NCI-H82 (cell line): ENCODE measurements at places on chromosomes 4 and X.
A peak's percentile ranks its signal among the peaks of the same experiment; 100 is the strongest.

DNA sequence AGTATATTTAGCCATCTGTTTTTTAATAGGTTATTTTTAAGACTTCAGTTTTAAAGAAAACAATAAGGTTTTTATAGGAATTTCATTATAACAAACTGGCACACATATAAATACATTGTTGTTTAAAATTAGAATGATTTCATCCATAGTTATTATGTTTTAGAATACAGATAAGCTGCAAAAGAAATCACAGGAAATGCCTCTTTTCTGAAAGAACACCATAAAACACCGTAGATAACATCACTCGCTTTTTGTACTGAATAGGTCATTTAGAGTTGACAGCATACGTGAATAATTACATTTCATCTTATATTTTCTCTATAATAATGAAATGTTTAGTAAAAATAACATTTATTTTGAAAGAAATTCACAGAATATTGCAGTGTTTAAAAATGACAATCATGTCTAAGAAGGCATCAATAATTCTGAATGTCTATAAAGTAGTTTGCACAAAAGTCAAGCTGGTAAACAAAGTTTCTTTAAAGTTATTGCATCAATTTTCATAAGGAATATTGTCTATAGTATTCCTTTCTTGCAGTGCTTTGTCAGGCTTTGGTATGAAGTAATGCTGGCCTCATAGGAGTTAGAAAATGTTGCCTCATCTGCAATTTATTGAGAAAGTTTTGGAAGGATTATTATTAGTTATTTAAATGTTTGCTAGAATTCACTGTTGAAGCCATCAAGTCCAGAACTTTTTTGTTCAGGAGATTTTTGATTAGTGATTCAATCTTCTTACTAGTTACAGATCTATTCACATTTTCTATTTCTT is 17.9 kb upstream of the VEGFC start:
- DNase-seq: no peak

- no peak for DNase-seq
Measured at GRCh38 chr4:169210504-169211118, 60.1 kb downstream of the SH3RF1 start.

DNA sequence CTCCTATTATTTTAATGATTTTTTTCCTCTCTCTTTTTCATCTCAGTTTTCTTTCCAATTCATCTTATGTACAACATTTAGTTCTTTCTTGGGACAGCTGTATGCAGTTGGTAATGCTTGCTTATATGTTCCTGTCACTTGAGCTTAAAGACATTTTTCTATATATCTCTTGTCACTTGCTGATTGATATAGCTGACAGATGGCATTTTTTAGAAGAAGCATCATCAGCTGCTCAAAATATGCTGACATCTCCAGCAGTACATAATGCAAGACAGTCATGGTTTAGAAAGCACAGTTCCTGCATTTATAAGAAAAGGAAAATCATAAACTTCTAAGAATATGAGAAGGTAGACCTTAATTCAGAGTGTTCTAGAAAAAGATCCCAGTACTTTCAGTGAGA is 56.5 kb downstream of the DCAF8L1 start:
- no peak for DNase-seq

DNA sequence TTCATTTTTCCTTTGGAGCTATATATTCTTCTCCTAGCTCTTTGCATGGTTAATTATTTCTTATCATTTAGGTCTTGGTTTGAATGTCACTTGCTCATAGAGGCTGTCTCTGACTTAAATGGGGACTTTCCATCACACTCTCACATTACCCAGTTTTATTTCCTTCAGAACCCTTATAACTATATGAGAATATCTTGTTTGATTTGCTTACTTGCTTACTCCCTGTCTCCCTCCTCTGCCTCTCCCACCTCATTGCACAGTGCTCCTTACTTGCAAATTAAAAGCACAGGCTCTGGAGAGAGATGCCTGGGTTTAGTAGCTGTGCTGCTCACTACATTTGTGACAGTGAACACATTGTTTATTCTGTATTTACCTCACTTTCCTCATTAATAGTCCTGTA is 174.6 kb downstream of the SOWAHB start:
- DNase-seq: no peak

GRCh38 chr4:37732526-37733186 is 46.5 kb upstream of the RELL1 start:
- no peak for DNase-seq

DNA sequence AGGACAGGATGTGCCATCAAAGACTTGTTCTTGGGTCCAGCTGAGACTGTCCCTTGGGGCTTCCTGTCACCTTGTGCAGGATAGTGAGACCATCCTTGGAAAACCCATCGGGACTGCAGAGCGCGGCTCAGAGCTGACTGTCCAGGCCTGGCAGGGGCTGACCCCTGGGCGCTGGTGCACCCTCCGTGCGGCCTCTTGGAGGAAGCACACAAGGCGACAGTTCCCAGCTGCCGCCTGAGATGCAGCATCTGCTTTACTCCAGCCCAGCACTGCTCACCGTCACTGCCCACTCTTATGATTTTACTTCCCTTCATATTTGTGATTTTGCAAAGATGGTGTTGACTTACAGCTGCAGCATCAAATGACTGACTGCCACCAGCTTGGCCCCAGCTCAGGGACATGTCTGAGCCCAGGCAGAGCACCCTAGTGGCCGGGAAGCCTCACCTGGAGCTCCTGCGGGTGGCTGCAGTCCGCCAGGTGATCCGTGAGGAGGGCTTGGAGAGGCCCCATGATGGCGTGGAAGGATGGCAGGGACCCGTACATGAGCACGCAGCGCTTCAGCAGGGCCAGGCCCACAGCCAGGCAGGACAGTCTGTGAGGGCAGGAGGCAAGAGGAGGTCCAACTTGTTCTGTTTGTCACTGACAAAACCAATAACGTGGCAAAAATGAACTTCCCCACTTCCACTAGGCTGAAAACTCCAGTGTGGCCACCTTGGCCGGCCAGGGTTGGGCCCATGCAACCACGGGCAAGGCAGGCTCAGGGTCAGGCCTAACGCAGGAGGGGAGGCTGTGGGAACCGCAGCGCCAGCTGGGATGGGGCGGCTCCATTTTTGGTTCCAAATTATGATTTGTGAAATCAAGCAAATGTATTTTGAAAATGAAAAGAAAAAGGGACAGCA is 21.8 kb downstream of the NOP14 start:
- DNase-seq: no peak

DNA sequence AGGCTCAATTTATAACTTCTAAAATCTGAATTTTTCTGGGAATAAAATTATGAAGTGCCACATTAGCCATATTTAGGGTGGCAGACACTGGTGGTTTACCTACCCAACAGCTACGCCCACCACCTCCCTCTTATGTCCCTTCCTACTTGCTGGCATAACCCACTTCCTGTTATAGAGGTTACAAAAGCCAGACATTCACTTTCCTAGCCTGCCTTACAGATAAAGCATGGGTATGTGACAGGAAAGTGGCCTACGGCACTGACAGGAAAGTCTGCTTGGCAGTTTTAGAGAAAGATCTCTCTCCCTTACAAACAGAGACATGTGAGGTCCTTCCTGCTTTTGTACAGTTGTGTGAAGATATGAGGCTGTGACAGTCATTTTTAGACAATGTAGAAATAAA is 12.4 kb downstream of the DDX53 start:
- no peak for DNase-seq

GRCh38 chrX:109848461-109849050 is 115.5 kb upstream of the ACSL4 start:
- DNase-seq: peak; percentile 98

- DNase-seq: no peak
Measured at GRCh38 chrX:2514131-2514530, 13.4 kb upstream of the DHRSX start.

- peak; percentile 73 for DNase-seq
Measured at GRCh38 chr4:54539500-54540029, 118.2 kb upstream of the KIT start.

DNA sequence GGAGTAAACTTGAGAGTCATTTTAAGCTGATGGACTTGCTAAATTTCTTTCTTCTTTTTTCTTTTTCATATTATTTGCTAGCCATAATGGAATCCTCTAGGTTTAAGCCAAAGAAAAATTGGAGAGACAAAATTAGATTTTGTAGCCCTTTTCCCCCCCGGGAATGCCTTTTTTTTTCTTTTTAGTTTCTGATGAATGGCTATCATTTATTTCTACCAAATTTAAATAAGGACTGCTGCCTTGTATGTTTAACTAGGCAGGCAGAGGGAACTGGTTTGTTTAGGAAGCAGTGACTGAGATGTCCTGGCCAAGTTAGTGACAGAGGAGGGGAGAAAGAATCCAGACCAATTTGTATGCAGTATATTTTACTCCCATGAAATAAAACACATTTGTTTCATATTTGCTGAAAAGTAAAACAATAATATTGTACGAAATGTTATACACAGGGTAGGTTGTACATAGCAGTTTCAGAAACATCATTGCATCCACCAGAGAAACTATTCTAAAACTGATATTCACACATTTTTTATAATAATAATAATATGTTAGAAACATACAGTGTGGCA is 5.7 kb downstream of the PITX2 start:
- no peak for DNase-seq

- DNase-seq: no peak
Measured at GRCh38 chr4:112453321-112453720, 62.7 kb downstream of the NEUROG2 start.

DNA sequence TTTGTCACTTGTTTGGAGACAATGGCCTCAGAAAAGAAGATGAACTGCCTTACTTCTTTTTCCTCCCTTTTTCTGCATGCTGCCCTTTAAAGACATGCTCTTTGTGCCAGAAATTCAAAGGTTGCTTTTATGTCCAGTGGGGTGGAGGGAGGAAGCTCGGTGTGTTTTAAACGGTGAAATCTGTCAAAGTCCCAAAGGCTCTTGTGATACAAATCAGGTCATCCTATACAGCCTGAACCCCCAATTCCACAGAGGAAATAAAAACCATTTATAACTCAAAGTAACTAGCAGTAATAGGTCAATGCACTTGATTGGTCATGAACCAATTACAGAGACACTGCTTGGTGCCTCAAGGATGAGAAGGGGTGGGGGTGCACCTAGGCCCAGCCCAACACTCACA is 339.3 kb upstream of the F9 start:
- no peak for DNase-seq

DNA sequence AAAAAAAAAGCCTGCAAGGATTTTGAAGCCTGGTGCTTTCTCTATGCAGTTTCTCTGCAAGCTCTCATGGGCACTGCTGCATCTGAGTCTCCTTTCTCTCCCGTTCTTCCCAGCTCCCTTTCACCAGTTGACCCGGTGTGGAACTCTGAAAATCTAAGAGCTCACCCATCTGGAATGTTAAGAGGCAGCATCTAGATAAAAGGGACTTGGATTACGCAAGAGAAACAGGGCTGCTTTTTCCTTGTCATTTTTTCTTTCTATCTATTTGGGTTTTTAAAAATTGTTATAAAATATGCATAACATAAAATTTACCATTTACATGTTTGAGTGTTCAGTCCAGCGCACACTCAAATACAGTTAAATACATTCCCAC is 95.2 kb upstream of the RPS6KA3 start:
- DNase-seq: no peak

GRCh38 chr4:169131556-169132208 is 121.6 kb upstream of the CBR4 start:
- no peak for DNase-seq

DNA sequence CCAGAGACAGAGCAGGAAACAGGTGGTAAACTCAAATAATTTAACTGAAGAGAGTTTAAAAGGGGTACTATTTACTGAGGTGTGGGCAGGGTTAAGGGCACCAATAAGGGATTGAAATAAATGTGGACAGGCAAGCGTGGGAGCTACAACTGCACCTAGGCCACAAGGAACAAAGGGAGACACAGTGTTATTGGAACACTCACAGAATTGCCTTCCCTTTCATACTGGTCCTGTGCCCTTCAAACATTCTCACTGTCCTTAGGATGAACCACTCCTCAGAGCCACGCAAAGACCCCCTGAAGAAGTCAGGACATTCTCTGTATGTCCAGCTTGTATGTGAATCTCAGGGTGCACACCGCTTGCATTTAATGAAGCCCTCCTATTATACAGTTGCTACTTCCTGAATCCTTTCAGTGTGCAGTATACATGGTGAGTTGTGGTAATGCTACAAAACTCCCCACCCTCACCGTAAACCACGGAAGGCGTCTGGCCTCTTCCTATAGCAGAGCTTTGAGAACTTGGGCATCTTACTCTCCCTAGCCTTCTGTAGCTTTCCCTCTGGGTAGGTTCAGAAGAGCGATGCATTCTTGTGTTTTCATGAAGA is 9.6 kb upstream of the MRPL1 start:
- DNase-seq: no peak

- DNase-seq: peak; percentile 49
Measured at GRCh38 chr4:56465599-56466295, 1.7 kb upstream of the SRP72 start.

DNA sequence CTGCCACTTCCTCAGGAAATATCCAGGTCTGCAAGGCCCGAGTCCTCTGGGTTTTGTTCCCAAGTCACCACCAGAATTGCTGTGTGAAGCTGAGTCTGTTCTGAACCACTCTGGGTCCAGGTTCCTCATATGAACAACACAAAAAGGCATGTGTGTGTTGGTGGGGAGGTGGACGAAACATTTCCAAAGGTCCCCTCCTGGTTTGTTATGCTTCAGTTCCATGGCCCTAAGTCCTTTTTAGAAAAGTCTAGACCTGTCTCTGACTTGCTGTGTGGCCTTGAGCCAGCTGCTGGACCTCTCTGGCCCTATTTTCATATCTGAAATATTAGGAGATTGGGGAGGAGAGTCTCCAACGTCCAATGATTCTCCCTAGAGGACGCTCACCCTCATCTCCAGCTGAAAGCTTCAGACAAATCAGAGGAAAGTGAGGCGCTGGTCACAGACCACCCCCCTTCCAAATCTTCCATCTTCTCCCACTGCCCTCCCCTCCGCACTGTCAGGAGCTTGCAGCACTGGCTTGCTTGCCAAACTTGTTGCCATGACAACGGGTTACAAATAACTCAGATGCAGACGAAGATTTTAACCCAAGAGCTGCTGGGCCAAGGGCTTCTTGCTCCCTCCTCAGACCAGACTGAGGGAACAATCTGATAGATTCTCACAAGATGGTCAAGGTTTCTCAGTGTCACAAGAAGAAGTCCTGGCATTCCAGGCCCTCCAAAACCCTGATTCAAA is 64.5 kb downstream of the SMC1A start:
- no peak for DNase-seq

DNA sequence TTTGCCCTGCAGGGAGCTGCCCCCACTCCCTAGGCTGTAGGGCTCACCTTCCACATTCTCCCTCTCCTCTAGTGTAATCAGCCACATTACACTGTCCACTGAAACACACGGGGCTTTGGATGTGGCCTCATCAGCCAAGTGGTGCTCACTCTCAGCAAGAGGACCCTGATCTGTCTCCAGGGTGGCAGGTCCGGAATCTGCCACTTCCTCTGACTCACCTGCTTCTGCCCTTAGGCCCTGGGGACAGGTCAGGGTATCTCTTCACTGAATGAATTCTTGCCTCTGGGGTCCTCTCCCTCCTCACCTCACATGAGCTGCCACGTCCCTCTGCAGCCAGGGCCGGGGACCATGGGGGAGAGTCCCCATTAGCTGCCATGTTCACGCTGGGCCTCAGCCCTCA is 15.9 kb downstream of the ZNF41 start:
- no peak for DNase-seq

GRCh38 chrX:111830571-111830970 is 45.4 kb upstream of the TRPC5OS start:
- no peak for DNase-seq
